ENCODE measurements at places on chromosomes 2 and 18. TPM values are rescaled to one million over a fixed set of nuclear protein-coding genes. Genes with fewer than 3 reads are reported as not detected.

DNA sequence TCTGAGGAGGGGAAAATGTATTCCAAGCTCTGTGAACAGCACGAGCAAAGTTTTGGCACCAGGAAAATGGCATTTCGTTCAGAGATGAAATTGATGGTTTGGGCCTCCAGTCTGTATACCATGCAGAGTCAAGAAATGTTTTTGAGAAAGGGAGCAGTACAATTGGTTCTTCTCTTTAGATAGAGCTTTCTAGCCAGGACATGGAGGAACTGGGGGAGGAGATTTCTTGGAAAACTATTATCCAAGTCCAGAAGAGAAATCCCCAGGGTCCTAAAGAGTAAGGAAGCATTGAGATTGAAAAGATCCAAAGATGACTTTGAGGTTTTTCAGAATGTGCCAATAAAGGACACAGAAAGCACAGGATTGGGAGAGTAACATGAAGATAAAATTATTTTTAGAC is 432.4 kb downstream of the TNS1 start:
- DNase-seq = no peak

- DNase-seq = no peak
Observed at GRCh38 chr2:134190807-134191203, 63.1 kb upstream of the MGAT5 start.

DNA sequence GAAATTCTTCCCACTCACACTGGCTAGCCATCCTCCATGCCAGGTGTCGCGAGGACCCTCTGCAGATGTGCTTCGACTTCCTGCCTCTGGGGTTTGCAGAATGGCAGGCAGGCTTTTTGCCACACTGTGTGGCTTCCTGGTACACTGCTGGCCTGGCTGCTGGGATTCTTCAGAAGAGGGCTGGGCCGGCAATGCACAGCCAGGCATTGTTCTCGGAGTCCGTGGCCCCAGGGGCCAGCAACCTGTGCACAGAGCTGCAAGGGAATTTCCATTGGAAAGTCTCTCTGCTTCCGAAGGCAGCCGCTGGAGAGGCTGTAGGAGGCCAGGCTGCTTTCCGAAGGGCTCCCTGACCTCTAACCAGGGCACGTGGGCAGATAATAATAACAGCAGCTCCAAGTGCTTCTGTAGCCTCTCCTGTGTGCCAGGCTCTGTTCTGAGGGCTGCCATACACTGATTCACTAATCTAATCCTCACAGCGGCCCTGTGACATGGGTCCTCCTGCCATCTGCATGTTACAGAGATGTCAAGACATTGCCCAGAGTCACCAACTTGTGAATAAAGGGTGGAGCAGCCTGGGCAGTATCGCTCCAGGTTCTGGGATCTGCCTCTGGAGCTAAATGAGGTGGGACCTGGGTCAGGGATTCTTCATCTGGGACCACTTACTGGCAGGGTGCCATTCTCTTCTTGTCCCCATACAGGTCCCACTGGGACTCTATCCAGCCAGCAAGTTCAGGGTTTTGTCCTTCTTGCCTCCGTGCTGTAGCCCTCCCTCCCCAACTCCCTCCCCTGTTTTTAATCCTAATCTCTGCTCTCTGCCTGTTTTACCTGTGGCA is 5.0 kb downstream of the LDLRAD4 start:
- DNase-seq = peak; percentile 67

DNA sequence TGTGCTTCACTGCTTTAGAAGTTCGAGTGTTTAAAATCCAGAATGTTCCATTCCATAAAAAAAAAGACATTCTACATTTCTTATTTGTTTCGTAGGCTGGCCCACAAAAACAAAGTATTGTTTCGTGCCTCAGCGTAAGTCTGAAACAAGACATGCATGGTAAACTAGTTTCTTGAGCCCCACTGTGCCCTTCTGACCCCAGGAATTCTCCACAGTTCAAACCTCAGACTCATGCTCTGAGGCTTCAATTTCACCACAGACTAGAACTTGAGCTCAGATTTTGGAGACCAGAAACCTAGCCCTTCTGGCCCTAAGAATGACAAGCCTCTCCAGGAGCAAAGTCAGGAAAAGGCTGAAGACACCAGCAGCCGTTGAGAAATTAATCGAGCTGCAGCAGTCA is 151.5 kb downstream of the SLC8A1 start:
- DNase-seq = no peak

DNA sequence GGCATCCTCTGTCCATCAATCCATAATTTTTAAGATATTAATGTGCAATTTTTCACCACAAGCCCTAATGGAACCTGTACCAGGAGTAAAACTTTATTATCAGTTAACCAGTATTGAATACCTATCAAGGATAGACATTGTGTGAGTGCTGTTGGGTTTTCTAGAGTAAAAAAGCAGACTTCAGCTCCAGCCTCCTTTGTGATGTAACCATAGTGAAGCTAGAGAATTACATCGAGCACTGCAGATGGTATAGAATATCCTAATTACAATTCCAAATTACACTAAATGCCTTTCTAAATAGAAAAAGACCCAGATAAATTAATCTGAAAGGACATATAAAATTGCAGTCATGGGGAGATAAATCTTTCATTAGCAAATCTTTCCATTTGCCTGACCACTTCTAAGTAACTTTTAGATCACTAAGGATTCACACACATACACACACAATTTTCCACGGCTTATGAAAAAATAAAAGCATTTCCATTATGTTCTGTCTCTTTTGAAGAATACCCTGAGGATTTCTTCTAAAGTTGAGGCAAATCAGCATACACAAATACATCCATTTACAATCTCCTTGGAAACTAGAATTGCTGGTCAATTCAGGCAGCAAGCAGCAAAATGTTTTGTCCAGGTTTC is 117.1 kb upstream of the TANK start:
- no peak for DNase-seq

DNA sequence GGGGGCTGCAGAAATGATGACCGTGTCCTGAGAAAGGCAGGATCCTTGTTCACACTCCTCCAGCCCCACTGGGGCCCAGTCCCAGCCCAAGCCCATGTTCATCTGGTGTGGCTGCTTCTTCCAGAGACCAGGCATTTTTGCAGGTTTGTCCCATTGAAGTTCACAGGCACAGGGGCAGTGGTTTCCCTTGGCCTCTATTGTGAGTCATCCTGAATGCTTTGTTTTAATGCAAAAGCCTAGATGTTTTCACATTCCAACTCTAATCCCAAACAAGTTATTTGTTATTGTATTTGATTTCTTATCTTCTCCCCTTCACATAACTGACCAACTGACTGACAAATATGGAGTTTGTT is 426.4 kb upstream of the ID2 start:
- no peak for DNase-seq

GRCh38 chr2:31526946-31527732 is 53.6 kb downstream of the SRD5A2 start:
- DNase-seq = no peak

DNA sequence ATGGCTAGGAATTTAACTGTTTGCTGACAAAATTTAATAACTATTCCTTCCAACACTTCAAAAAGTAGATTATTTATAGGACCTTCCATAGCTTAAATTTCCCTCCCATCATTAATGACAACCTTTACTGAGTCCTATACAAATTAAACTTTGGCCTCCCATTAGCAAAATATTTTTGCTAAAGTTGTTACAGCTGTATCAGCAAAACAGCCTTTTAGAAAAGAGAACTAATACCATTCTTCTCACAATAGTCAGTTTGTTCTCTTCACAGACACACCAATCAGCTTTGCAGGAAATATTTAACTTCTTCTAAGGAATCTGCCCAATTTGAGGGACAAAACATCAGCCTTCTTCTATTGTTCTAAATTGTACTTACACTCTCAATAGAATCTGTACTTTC is 12.0 kb upstream of the GCFC2 start:
- DNase-seq = no peak

DNA sequence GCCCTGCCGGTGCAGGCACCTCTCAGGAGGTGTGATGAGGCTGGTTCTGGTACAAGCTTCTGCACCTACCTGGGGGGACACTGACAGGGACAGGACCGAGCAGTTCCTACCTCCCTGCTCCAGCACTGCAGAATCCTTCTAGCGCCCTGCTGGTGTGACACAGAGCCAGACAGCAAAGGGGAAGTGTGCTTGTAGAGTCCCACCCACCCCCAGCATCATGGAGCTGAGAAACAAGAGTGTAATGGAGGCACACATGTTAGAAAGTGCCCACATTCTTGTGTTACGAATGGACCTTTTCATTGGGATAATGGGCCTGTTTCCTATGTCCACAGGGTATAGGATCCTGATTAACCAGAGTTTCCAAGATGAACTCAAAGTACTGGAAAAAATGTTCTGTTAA is 38.3 kb downstream of the OXER1 start:
- DNase-seq = no peak

- DNase-seq = no peak
Observed at GRCh38 chr2:241052677-241053360, 49.3 kb downstream of the MTERF4 start.

GRCh38 chr18:44128365-44128764 is 552.3 kb upstream of the SETBP1 start:
- no peak for DNase-seq

- no peak for DNase-seq
Observed at GRCh38 chr2:200023570-200023969, 68.2 kb downstream of the MAIP1 start.

DNA sequence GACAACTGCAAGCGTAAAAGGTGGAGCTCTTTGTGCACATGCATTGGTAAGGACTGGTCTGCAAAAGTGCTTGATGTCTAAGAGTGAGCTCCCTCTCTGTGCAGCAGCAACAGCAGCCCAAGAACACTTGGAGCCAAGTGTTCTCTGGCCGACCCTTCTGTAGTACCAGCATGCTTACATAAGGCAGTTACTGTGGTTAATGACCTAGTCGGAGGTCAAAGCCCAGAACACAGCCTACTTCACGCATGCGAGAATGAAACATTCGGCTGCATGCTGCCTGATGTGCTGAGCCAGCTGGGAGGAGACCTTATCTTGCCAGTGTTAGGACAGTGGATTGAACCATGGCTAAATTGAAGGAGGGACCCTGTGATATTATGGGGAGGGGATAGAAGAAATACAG is 21.3 kb downstream of the NCAPH start:
- no peak for DNase-seq

DNA sequence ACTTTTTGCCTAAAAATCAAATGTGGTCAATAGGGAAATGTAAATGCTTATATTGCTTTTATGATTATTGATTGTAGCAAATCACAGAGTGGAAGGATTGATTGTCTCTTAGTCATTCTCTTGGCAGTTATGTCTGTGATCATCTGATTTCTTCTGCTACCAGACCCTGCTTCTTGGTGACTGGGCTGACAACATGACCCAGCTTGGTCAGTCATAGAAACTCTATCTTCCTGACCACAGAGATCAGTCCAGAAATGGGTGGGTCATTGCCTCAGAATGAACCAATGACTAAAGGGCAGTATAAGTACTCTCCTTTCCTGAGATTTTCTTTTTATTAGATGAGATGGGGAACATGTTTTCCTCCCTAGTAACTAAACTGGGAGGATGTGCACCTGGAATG is 87.6 kb downstream of the MAIP1 start:
- DNase-seq = no peak

DNA sequence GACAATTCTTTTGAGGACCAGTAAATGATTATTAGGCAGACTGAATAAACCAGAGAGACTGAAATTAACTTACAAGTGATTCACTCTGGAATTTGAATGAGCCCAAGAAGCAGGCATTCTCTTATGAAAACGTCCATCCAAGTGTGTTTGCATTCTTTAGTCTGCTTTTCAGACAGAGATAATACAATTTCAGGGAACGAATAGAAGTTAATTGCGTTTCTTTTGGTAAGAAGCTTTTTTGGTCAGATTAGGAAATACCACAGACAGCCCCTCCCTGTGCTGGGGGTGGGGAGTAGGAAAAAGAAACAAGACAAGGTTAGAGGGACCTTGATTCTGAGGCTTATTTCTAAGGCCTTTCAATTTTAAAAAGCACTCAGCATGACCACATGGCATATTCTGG is 874.4 kb downstream of the SUCLG1 start:
- peak; percentile 26 for DNase-seq

DNA sequence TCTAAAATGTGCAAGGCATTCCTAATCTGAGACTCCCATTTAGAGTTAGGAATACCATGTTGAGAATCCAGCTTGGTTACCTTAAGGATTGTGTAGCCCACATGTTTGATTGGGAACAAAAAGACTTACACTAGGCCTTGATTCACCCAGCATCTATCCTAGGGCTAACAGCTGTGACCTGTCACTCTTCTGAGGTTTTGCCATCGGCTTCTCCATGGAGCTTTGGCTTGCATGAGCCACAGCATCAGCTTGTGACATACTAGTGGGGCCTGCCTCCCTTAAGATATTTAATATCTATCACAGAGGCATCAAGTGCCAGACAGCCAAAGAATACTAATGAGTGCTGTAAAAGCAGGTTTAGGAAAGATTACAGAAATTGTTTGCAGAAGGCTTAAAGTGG is 241.3 kb upstream of the UBE2E3 start:
- DNase-seq = no peak

DNA sequence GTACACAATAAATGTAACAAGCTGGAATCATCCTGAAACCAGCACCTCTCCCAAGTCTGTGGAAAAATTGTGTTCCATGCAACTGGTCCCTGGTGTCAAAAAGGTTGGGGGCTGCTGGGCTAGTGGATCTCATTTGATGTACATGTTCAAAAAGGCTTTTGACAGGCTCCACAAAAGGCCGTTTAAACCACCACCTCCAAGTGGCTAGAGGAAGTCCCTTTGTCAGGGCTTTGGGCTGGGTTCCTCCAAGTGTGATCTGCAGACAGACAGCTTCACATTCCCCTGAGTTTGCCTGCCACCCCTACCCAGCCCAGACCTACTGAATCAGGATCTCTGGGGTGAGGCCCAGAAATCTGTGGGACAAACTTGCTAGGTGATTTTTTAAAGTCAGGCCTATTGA is 84.7 kb downstream of the TGFA start:
- DNase-seq = no peak

GRCh38 chr18:31555971-31556747 is 35.5 kb upstream of the TTR start:
- DNase-seq = no peak

The TMEFF2 gene
- total RNA-seq = 0.47 TPM

The CDCA7 gene
- total RNA-seq = 0.97 TPM

The SERPINB3 gene
- total RNA-seq = not detected

The GREB1L gene
- total RNA-seq = 12.0 TPM

The EIF2AK2 gene
- total RNA-seq = 19.3 TPM

The CFAP65 gene
- not detected for total RNA-seq

The SERPINB13 gene
- total RNA-seq = not detected

The CYS1 gene
- total RNA-seq = 4.1 TPM

The TTN gene
- 1,545 TPM for total RNA-seq

The SKA1 gene
- total RNA-seq = 0.21 TPM

The REEP1 gene
- 22.5 TPM for total RNA-seq
